ENCODE measurements at places on chromosomes 7 and 10.

DNA sequence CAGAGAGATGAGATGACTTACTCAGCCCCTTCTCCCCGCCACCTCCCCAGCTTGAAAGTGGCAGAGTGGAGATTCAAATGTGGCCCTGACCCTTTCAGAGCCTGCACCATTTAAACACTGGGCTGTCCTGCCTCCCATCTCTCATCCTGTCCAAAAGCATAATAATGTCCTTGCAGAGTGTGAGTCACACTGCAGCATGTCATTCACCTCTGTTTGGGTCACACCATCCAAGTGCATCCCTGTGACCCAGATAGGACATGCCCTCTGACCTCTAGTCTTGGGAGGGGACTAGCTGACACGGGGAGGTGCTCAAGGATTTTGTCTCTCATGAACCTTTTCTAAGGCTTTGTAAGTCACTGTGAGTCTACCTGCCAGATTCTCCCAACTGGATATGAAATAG, 89.1 kb upstream of the PDCD4 start:
- no peak for DNase-seq

DNA sequence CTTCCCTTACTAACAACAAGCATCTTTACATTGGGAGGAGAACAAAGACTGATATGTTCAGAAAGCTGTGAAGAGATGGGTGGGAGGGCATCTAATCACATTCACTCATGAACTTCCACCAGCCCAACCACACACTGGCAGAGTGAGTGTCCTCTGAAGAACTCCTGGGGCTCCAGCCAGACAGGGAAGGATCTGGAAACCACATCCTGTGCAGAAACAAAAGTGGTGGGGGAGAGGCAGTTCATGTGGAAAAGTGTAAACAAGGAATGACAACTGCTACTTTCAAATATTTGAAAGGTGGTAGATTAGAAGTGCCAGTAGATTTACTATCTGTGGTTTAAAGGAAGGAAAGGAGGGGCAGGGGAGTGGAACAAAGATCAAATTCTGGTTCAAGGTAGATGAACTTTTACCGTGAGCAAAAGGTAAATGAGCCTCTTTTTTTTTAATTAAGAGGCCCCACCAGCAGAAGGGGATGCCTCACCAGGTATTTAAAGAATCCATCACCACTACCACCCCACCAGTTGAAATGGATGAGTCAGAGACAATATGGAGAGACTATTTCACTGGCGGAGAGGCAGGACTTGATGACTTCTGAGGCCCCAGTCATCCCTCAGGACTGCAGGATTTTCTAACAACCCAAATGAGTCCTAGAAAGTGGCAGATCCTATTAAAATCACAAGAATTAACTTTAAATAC, 34.5 kb downstream of the GOT1 start:
- no peak for DNase-seq

- no peak for DNase-seq
These were observed 21.3 kb downstream of the CCDC3 start for GRCh38 chr10:12980102-12980661.

DNA sequence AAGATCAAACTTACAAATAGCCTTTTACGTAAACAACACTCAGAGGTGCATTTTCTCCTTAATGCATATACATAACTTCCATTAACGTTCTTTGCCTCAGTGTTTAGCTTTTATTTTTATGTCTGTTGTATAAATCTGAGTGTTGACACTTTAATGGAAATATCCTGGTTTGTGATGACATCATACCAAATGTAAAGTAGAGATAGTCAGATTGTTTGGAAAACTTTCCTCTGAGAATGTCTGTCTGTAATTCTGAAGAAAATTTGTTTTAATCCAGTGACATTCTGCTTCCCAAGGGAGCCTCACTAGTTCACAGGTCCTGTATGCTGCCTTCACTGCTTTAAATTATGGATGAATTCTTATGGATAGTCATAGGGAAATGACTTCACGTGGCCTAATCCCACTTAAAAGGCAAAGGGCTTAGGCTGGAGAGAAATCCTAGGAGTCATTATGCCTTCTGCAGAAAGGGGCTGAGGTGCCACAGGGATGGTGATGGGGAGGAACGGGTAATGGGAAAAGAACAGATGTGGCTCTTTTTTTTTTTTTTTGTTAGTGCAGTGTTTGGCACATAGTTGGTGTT, 93.2 kb downstream of the DNAJB9 start:
- DNase-seq, result no peak

DNA sequence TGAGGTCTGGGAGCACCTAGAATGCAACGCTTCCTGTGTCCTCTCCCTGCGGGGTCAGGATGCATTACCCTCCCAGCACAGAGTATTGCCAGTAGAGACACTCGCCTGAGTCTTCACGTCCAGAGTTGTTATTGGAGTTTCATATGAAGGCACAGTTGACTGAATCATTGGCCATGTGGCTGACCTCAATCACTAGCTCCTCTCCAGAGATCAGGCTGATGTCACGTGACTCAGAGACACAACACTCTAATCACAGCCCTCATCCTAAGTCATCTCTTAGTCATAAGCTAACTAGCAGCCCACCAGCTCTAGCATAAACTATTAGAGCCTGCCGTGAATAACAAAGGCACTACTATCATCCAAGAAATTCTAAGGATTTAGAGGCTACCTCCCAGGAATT, 107.8 kb downstream of the HECW1 start:
- no peak for DNase-seq

GRCh38 chr10:43259213-43259991, 7.5 kb downstream of the RASGEF1A start:
- DNase-seq, result no peak

GRCh38 chr7:127871226-127871625, 160.0 kb downstream of the LRRC4 start:
- no peak for DNase-seq

DNA sequence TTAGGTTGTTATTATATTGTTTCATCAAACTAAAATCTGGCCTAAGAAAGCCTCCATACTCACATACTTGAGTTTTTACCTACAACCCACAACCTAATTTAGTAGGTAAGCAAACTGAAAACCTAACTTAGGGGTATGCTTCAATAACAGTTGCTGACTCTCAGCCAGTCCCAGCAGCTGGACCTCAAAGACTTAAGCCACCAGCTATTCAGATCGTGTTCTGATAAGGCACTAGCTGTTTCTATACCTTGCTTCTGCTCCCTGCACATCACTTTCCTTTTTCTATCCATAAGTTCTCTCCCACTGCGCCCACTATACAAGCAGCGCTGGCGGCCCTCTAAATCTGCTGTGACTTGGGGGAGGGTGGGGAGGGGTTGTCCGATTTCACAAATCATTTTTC, 42.3 kb downstream of the SUGCT start:
- no peak for DNase-seq

DNA sequence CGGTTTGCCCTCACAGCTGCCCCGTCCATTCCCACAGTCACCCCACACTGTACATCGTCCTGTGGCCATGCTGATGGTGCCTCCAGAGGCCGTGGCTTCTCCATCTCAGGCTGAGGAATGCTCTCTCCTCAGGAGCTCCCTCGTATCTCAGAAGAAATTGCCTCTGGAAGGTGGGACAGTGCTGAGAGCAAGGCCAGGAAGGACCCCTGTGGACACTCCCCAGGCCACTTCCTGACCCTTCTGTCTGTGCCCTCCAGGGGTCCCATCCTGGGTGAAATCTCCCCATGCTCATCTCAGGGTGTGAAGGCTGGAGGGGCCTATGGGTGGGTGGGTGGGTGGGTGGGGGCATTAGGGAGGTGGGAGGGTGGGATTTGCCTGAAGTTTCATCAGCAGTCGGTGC, 454.3 kb downstream of the PLXNA4 start:
- DNase-seq, result no peak

DNA sequence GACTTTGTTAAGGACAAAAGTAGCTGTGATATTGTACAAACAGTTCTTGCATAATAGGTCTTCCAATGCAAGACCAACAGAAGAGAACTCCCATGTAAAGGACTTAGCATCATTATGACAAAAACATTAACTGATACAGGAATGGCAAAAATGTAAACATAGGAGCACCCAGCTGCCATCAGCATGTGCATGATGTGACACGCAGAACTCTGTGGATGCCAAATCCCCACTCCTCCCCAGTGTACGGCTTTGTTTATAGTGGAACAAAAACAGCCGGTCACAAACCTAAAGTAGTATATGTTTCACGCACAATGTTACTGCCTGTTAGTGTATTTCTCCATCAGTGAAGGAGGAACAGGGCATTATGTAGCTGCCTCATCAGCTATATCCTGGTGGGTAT, 316.0 kb upstream of the AOAH start:
- no peak for DNase-seq

All from stimulated activated CD4-positive, alpha-beta T cell treated with anti-CD3 and anti-CD28 coated beads, Interleukin-12 subunit alpha, Interleukin-12 subunit beta, amount 100 ng/mL, for 48 hours (primary cell).